ENCODE measurements at places on chromosomes 2 and 18. TPM values are rescaled to one million over a fixed set of nuclear protein-coding genes. Genes with fewer than 3 reads are reported as not detected.

The ANKRD29 gene
- total RNA-seq, result 2.0 TPM

The GATA6 gene
- total RNA-seq, result 0.51 TPM

The ONECUT2 gene
- total RNA-seq, result not detected

The CD207 gene
- total RNA-seq, result under 0.01 TPM

The PTPRN gene
- total RNA-seq, result not detected

The FHL2 gene
- total RNA-seq, result 33.0 TPM

The PRKAG3 gene
- not detected for total RNA-seq

The IL36A gene
- not detected for total RNA-seq

The GCG gene
- total RNA-seq, result not detected

The SCN2A gene
- under 0.01 TPM for total RNA-seq

The CERS6 gene
- total RNA-seq, result 37.7 TPM

The SPOPL gene
- total RNA-seq, result 9.5 TPM

The INPP5D gene
- 29.4 TPM for total RNA-seq

The NCOA1 gene
- total RNA-seq, result 8.6 TPM

The ENOSF1 gene
- 19.3 TPM for total RNA-seq

The FOXD4L1 gene
- total RNA-seq, result not detected

The CLEC4F gene
- 0.13 TPM for total RNA-seq

The RAD51AP2 gene
- not detected for total RNA-seq

The CHRNG gene
- not detected for total RNA-seq

The GLI2 gene
- total RNA-seq, result under 0.01 TPM

The ANKRD23 gene
- total RNA-seq, result 1.1 TPM

The TUBA4B gene
- not detected for total RNA-seq

The AGXT gene
- total RNA-seq, result not detected

The SFT2D3 gene
- 4.9 TPM for total RNA-seq

The LIPT1 gene
- total RNA-seq, result 5.3 TPM

The EMX1 gene
- total RNA-seq, result not detected

The CCDC121 gene
- total RNA-seq, result 1.0 TPM

The AGAP1 gene
- total RNA-seq, result 3.1 TPM

The TBR1 gene
- under 0.01 TPM for total RNA-seq

The CABYR gene
- total RNA-seq, result 3.1 TPM

The PRSS56 gene
- total RNA-seq, result not detected

The FAM110C gene
- total RNA-seq, result 0.39 TPM

The C2orf72 gene
- total RNA-seq, result not detected

The DSC3 gene
- total RNA-seq, result under 0.01 TPM

The SPATA3 gene
- total RNA-seq, result not detected

The HSPE1 gene
- total RNA-seq, result 63.0 TPM

The UPP2 gene
- not detected for total RNA-seq

The ASPRV1 gene
- total RNA-seq, result under 0.01 TPM

The SH2D6 gene
- under 0.01 TPM for total RNA-seq

The ALPP gene
- not detected for total RNA-seq

The SGPP2 gene
- total RNA-seq, result not detected

The ARMC9 gene
- 6.0 TPM for total RNA-seq

The LHCGR gene
- not detected for total RNA-seq

The TUBA3D gene
- total RNA-seq, result not detected

The TAF1B gene
- 16.3 TPM for total RNA-seq

Measured in dermis microvascular lymphatic vessel endothelial cell (primary cell).